ENCODE measurements at places on chromosomes 3 and 15.
A peak's percentile ranks its signal among the peaks of the same experiment; 100 is the strongest.

DNA sequence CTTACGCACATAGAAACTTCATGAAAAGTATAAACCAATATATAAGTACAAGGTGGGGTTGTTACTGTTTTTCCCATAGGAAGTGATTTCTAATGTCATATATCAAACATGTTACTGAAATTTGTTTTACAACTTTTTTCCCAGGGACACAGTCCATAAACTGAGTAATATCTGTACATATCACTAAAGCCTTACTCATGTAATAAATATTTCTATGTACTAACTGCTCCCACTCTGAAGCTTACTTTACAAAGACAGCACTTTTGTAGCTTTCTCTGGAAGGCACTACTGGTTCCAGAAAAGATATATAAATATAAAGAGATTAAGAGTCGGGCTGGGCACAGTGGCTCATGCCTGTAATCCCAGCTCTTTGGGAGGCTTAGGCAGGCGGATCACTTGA lies 91.7 kb downstream of the MYO5A start:
- no peak for DNase-seq

DNA sequence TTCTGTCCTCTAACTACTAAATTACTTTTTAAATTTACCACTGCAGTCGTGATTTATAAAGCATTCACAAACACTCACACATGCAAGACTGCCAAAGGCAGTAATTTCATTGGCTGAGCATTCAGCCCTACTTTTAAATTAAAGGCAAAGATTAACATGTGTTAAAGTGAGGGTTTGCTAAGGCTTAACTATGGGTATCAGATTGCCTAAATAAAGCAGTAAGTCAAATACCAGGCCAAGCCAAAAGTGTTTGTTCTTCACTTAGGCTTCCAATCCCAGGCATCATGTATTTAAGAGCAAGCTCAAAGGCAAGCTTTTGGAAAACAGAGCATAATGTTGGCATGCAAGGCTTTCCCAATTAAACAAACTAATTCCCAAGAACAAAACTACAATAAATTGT lies 187.3 kb downstream of the SUCNR1 start:
- DNase-seq = no peak

- DNase-seq = peak; percentile 11
Measured at GRCh38 chr3:142987080-142987700, 14.2 kb upstream of the U2SURP start.

GRCh38 chr3:48543271-48543866 lies 13.2 kb downstream of the PFKFB4 start:
- no peak for DNase-seq

- DNase-seq = no peak
Measured at GRCh38 chr3:195297446-195297845, 26.5 kb upstream of the XXYLT1 start.

GRCh38 chr15:40660686-40661085 lies 34.3 kb upstream of the RAD51 start:
- no peak for DNase-seq

DNA sequence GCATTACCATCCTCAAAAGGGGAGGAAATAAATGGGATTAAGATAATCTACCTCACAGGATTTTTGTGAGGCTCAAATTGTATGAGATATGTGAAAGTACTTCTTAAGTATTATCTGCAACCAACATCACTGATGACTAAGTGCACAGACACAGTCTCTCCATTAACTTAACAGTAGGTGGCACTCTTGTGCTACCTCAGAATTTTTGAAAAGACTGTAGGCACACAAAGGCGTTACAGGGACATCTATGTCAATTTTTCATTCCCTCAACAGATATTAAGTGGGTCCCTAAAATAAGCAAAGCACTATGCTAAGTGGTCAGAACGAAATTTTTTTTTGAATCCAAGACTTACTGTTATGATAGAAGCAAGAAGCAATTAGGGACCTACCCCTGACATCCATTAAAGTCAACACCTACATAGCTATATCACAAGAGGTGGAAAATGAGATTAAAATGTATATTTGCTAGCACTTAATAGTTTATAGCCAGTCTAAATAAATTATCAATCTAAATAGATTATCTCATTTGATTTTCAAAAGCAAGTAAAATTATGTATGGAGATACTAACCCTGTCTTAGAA lies 52.9 kb downstream of the RYK start:
- peak; percentile 32 for DNase-seq

GRCh38 chr15:51105430-51106016 lies 10.8 kb upstream of the TNFAIP8L3 start:
- no peak for DNase-seq

DNA sequence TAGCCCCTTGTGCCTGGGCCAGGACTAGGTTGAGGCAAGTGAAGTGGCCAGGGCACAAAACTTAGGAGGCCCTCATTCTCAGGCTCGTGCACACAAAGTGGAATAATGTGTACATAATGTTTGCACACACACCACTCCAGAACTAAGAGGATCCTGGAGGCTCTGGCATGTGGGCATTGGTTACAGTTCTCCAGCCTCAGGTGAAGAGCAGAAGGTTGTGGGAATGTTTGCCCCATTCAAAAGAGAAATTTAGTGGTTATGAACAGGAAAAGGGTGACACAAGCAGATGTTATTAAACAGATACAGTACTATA lies 31.3 kb downstream of the ASB7 start:
- no peak for DNase-seq

DNA sequence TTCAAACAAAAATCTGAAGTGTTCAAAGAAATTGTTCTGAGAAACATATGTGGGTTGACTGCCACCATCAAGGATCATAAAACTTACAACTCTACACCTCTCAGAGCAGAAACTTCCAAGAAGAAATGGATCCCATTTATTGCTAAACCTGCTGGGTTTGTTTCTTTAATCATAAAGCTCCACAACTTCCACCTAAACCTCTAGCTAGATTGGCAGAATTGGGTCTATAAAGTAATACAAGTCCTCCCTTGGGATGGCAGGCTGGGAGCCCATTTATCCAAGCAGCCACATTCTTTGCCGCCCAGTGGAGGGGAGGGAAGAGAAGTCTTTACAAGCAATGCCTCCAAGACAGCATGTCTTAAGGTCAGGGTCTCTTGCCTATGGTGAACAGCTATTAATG lies 40.5 kb upstream of the CMTM8 start:
- DNase-seq = no peak

DNA sequence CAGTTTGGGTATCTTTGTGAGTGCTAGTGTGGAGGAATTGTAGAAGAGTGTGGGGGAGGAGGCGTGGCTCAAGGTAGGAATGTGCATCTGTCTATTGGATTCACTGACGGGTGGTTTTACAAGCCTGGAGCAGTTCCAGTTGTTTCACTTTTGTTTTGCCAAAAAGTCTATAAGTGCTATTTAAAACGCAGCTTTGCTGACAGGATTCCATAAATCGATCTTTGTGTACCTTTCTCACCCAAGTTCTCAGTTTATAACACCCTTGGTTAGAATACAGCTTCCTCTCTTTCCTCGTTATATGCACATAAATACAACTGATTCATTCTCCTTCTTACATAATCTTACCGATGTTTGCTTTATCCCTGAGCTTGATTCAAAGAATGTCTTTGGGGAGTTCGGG lies 123.2 kb upstream of the UBE2E2 start:
- no peak for DNase-seq

DNA sequence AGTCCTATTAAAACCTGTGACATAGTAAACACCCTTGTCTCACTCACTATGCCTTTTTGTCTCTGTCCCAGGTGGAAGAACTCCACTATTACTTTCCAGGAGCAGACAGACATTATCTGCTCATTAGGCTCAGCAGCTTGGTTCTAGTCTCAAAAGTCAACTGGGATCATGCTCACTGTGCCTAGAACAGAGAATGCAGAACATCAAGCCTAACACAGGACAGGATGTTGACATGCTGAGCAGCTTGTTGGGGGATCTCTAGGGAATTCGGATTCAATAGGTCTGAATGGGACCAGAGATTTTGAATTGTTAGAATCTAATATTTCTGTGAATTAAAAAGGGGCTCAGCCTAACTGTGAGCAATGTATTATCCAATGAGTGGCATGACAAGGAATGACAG lies 6.4 kb downstream of the MB21D2 start:
- DNase-seq = no peak

- DNase-seq = no peak
Measured at GRCh38 chr3:184096811-184097383, at the start of gene HTR3E. TSS of gene HTR3E (plus strand) at chr3:184097064. CDS start at chr3:184097530, 466 bp downstream.

- no peak for DNase-seq
Measured at GRCh38 chr3:36487616-36488015, 107.3 kb downstream of the STAC start.

GRCh38 chr3:122727294-122727693 lies 46.7 kb downstream of the PARP14 start:
- DNase-seq = no peak

DNA sequence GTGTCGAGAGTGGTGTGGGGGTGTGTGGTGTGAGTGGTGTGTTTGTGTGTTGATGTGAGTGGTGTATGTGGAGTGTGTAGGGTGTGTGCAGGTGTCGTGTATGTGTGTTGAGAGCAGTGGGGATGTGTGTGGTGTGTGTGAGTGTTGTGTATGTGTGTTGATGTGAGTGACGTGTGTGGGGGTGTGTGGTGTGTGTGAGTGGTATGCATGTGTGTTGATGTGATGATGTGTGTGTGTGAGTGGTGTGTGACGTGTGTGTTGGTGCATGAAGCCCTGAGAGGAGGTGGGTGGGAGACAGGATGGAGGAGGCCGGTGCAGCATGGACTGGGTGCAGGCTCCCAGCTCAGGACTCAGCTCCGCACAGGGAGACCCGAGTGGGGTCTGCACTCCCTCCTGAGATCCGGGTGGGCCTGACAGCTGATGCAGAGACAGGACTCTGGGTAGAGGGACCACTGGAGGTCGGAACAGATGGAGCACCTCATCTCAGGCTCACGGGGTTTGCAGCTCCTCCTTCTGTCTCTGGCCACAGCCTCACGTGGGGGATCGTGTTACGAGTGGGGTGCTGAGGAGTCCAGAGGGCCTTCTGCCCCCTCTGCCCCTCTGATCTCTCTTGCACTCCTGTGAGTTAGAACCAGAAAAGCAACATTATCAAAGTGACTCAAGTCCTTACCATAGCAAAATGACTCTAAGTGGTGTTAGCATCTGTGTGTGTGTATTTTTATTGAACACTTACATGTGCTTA lies 41.3 kb downstream of the ARNT2 start:
- no peak for DNase-seq

- DNase-seq = no peak
Measured at GRCh38 chr3:52596658-52597265, 60.4 kb downstream of the UQCC5 start.

- DNase-seq = no peak
Measured at GRCh38 chr3:29346828-29347227, 66.0 kb downstream of the RBMS3 start.

DNA sequence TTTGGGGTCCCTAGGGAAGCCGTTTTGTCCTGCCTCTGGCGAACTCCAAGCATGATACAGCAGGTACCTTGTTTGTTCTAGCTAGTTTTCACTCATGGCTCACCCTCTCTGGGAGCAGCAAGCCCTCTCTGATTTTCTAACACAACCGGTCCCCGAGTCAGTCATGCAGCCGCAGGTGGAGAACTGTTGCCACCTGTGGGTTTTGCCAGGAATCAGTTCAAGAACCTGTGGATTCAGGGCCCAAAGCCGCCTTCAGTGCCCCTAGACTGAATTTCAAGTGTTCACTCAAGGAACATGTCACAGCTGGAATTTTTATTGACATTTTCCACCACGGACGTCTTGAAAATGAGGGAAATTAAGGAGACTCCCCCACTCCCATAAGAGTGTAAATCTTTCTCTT lies 13.3 kb upstream of the LRRK1 start:
- DNase-seq = no peak

GRCh38 chr3:178971614-178972013 lies 100.0 kb downstream of the ZMAT3 start:
- no peak for DNase-seq

GRCh38 chr3:159632128-159632527 lies 356.5 kb upstream of the IL12A start:
- no peak for DNase-seq

- DNase-seq = no peak
Measured at GRCh38 chr3:127089486-127090145, 103.3 kb upstream of the PRR23E start.

GRCh38 chr3:13621381-13622221 lies 72.7 kb downstream of the FBLN2 start:
- DNase-seq = no peak

DNA sequence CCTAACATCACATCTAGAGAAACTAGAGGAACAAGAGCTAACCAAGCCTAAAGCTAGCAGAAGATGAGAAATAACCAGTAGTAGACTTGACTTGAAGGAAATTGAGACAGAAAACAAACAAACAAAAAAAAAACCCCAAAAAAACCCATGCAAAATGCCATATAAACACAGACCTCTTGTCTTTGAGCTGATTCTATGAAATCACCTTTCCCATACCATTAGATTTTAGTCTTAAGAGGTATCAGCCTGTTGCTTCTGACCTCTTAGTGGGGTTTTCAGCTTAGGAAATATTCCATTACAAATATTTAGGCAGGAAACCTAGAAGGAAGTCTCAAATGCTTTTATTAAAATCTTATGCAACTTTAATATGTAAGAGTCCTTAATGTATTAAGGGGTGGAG lies 23.9 kb upstream of the ST3GAL6 start:
- no peak for DNase-seq

DNA sequence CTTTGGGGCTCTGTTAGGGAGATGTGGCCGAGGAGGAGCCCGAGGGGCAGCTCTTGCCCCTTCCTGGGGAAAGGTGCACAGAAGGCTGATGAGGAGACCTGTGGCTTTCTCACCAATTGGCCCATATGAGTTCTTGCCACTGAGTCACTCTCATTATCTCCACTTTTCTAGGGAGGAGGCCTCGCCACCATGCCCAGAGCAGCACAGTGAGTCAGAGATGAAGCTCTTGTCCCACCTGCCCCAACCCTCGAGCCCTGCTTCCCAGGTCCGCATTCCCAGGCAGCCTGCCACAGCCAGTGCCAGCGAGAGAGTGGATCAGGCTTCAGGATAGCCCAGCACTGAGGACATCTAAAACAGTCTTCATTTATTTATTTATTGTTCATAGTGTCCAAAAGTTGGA lies 53.5 kb downstream of the AMOTL2 start:
- DNase-seq = no peak

DNA sequence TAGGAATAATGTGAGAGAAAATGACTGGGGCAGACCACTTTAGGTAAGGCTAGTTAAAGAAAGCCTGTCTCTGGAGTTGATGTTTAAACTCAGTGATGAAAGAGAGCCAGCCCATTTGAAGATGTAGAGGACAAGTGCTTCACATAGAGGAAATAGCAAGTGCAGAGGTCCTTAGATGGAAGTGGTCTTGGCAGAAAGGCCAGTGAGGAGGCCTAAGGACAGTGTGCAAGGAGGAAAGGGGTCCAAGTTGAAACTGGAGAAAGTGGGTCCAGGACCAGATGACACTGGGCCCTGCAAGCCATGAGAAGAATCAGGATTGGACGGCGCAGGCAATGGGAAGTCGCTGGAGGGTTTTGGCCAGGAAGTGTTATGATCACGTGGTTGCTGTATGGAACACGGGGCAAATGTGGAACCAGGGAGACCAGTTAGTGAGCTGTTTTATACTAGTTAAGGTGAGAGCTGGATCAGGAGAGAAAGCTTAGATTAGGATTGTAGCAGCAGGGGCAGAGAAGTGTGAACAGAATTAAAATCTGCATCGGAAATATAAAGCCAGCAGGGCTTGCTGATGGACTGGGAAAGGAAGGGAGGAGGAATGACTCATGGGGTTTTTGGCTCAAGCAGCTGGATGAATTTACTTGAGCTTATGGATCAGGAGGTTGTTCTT lies 48.0 kb upstream of the SCAANT1 start:
- no peak for DNase-seq

GRCh38 chr3:39118079-39118478 lies 10.6 kb downstream of the TTC21A start:
- no peak for DNase-seq

GRCh38 chr3:31754575-31755278 lies 222.0 kb downstream of the STT3B start:
- DNase-seq = no peak

GRCh38 chr15:68792901-68793766 lies 27.6 kb downstream of the ANP32A start:
- DNase-seq = no peak

Measured in CD4-positive, alpha-beta T cell treated with Interleukin-6 at 100 ng/mL for 8 hours (primary cell).